ENCODE measurements at places on chromosomes 1 and 21.

- peak; percentile 20 for DNase-seq
Observed at GRCh38 chr1:50929376-50929958, 30.6 kb downstream of the FAF1 start.

DNA sequence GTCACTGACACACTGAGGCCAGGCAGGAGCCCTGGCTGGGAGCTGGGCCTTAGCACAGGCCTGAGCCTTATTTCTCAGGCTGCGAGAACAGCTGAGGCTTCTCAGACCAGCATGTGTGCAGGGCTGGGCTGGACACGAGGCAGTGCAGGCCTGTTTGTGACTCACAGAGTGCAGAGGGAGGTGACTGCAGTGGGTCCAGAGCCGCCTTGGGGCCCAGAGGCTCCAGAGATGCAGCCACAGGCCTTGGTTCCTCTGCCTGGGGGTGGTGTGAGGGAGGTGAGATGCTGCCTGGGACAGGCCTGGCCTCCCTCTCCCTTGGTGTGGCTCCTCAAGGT, 61.2 kb upstream of the ETV3 start:
- no peak for DNase-seq

DNA sequence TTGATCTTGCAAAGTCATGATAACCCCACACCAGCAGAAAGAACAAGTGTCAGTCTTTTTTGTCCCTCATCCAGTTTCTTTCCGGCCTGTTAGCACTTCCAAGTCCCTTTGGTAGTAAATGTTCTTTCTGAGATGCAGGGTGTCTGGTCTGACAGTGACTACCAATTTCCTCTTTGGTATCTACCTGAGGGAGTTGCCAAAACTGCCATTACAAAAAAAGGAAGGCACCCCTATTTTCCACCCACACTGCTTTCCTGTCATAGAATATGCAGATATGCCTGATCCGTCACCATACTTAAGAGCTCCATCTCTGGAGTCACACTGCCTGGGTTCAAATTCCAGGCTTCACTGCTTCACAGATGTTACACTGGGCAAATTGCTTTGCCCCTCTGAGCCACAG, 72.4 kb downstream of the ZNF281 start:
- no peak for DNase-seq

DNA sequence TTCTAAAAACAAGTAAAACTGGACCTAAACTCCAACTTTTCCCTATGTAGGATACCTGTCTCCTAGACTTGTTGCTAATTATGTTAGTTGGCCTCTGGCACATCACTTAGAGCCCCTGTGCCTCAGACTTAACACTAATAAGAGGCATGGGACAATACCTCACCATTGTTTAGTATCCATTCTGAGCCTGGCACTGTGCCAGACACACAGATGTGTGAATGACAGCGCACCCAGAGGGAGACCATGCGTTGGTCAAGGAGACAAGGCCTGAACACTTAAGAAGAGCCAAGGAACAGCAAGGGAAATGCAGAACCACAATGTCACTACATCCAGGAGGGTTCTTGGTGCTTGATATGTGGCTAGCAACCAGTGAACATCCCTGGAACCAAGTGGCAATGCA, 189.1 kb downstream of the FGGY start:
- no peak for DNase-seq

DNA sequence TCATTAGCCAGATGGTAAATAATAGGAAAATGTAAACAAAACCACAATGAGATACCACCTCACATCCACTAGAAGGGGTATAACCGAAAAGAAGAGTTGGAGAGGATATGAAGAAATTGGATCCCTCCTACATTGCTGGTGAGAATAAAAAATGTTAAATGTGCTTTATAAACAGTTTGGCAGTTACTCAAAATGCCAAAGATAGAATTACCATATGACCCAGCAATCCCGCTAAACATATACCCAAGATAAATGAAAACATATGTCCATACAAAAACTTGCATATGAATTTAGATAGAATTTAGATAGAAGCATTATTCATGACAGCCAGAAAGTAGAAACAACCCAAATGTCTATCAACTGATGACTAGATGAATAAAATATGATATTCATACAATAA, 4.4 kb upstream of the FMO2 start:
- DNase-seq = no peak

DNA sequence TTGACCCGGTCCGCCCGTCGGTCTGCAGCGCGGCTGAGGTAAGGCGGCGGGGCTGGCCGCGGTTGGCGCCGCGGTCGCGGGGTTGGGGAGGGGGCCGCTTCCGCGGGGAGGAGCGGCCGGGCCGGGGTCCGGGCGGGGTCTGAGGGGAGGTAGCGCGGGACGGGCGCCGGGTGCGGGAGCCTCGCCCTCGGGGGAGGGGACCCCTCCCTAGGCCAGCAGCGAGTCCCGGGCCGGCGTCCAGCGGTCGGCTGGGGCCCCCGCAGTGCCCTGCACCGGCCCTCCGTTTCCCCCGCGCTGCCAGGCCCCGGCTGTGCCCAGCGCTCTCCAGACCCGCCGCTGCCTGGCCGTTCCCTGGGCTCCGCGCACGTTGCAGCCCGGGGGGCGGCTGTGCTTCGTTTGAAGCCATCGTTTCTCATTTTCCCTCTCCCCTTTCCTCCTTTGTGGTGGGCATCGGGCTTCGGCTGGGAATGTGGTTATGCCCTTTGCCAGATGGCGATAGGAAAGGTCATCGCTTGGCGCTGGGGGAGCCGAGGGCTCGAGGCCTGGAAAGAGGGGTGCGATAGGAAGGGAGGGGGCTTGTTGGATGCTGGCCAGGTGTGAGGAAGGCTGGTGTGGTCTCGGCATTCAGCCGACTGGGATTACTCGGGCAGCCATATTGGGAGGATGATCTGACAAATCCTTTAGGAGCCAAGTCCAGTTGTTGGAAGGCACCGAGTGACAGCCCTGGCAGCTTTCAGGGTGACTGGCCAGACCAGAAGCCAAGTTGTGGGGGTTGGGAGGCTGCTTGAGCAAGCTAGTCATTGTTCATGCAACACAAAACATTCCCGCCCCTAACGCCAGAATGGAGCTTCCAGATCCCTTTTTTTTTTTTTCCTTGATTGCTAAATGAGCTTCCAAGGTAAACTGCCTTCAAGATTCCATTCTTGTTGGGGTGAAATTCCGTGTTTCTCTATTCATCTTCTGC, 753 bp downstream of the KIF1B start:
- DNase-seq = no peak

- peak; percentile 68 for DNase-seq
Observed at GRCh38 chr1:9724706-9725476, 73.4 kb downstream of the PIK3CD start.

DNA sequence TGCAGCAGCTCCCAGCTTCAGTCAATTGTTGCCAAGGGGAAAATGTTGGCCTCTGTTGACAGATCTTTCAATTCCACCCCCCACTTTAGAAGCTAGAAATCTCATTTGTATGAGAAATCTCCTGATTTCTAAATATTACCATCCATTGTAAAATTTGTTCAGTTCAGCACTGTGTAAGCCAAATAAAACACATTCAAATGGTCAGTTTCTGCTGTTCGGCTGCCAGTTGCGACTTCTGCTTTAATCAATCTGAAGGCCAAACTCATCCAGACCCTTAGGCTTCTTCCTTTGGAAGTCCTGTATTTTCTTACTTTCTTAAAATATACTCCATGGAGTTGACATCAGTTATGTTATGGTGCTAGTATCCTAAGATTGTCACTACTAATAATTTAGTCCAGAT, 281.2 kb upstream of the ZRANB2 start:
- DNase-seq = no peak

- DNase-seq = no peak
Observed at GRCh38 chr1:219381396-219381795, 207.7 kb downstream of the LYPLAL1 start.

DNA sequence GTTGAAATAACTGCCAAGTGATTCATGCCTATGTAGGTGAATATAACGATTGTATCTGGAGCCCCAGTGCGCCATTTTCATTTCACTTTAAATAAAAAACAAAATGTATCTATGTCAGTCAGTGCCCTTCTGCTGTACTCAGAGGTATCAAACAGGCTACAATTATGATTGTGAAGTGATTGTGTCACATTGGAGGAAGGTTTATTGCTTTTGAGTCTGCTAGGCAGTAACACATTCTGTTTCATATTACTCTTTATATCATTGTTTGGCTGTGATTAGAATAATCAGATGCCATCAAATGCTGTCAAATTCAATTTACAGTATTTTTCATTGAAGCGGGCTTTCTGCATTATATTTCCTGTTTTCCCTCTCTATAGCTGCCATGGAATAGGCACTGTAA, 171.9 kb downstream of the KCTD3 start:
- DNase-seq = no peak

DNA sequence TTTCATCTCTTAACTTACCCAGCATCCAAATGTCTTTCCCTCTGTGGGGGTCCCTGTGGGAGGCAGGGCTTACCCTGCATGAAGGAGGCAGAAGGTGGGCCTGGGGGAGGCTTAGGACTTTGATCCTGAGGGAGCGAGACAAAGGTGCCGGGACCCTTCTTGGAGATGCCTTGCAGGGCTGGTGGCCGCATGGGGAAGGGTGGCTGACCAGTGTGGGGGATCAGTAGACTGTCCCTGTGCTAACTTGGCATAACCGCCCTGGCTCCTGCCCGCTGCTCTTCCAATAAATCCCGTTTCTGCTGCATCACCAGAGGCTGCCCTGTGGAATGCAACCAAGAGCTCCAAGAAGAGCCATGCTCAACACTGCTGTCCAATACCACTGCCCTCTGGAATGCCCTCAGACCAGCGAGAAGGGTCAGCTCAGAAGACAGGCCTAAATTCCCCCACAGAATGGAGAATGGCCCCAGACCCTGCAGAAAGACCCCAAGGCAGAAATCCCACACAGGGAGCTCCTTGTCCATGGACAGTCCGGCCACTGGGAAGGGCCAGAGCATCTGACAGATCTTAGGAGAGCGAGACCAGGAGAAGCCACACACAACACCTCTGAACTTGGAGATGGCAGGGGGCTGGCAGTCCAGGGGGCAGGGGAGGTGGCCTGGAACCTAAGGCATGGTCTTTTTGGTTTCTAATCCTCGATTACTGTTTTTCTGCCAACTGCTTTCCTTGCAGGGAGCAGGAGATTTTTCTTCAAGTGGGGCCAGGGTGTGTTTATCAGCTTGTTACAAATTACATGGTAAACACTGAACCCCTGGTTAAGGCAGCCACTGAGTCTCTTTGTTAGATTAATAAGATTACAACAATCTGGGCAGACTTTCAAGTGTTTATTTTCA, 46.7 kb upstream of the DMRTB1 start:
- DNase-seq = no peak

DNA sequence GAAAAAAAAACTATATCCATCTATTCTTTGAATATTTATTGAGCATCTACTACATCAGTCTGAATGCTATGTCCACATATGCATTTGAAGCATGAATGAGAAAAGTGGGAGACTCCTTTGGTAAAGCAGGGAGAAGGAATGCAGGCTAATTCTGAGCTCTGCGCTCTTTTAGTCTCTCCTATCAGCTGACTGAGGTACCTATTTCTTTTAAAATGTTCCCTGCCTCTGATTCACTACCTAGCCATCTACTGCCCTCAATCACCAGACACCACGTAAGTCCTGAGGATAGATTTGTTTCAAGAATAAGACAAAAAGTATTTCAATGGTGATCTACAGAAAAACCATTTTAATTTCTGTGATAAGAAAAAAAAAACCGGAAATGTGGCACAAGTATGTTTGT, 3.8 kb upstream of the RGS13 start:
- DNase-seq = no peak
